Hematopoietic multipotent progenitor cell treated with erythropoietin and hydrocortisone succinate and interleukin-3 and kit ligand, for 6 days (in vitro differentiated cells): ENCODE measurements at places on chromosomes 5 and 9.

GRCh38 chr5:124872615-124873014 is 126.2 kb upstream of the ZNF608 start:
- DNase-seq: no peak

DNA sequence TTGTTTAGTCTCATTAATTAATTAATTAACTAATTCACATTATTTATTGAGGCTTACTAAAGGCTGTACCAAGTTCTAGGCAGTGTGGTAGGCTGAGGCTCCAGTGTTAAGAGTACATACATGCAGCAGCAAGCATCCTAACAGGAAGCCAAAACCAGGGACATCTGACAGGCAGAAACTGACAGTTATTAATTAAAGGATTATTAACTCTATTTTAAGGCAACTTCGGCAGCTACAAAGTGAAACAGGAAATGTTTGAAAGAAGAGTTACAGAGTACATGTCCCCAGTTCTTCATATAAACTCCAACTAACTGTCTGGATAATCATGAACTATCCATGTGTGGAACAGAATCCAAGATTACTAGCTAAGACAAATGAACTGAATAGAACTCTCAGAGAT is 39.3 kb upstream of the GABRB2 start:
- no peak for DNase-seq

- DNase-seq: no peak
These were observed 330.6 kb downstream of the EBF1 start for GRCh38 chr5:158769079-158769478.

DNA sequence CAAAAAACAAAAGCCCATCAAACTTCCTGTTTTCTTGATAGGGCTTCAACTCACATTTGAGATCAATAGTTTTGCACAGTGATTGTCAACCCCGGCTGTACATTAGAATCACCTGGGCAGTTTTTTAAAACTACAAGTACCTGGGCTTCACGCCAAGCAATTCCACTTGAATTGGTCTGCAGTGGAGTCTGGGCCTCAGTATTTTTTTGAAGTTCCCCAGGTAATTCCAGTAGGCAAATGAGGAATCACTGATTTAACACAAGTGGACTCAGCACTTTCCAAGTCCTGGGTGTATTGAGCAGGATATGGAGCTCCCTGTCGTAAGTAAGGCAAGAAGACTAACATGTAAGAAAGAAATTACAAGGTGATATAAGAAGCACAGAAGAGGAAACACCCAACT is 14.8 kb upstream of the SMIM15 start:
- DNase-seq: no peak

- DNase-seq: peak; percentile 63
These were observed 566.0 kb downstream of the CAAP1 start for GRCh38 chr9:26326563-26326962.

GRCh38 chr9:101514071-101514470 is 19.6 kb upstream of the RNF20 start:
- DNase-seq: no peak

DNA sequence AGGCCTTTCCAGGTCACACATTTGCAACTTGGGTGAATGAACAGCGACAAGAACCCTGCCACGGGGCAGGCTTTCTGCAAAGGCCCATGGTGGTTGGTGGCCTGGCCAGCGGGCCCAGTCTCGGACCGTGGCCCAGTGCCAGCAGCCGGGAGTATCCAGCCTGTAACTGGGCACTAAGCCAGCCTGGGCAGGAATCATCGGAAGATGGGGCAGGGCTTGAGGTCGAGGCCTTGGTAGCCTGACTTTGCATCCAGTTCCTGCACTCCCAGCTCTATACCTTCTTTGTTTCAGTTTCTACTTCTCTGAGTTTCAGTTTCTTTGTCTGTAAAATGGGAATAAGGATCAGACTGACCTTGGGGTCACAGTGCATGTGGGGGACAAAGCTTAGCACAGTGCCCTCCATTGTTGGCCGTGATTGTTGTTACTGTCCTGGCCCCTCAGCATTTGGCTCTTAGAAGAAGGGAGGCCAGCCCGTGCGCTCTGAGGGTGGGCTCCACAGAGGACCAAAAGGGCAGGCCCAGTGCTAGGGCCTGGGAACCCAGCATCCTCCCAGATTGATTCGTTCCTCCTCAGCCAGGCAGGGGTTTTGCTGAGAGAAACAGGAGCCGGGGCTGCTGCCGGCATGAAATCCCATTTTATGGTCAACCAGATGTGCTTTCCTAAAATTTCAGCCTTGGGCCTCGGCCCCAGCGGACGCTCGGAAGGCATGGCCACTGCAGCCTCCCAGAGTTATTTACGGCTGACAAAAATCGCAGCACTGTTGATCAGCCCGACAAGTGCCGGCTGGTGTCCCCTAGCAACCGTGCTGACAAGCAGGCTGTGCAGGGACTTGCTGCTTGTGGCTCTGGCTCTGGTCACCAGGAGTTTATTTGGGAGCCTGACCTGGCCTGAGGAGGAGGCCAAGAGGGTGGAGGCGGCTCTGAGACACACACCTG is 43.6 kb downstream of the JADE2 start:
- no peak for DNase-seq
